ENCODE measurements at places on chromosomes 16 and 17.

- DNase-seq, result no peak
Measured at GRCh38 chr16:50390371-50390771, 21.6 kb upstream of the BRD7 start.

- DNase-seq, result no peak
Measured at GRCh38 chr17:31002047-31002446, 31.2 kb downstream of the RNF135 start.

GRCh38 chr17:44293509-44294226, 14.7 kb upstream of the RUNDC3A start:
- no peak for DNase-seq

DNA sequence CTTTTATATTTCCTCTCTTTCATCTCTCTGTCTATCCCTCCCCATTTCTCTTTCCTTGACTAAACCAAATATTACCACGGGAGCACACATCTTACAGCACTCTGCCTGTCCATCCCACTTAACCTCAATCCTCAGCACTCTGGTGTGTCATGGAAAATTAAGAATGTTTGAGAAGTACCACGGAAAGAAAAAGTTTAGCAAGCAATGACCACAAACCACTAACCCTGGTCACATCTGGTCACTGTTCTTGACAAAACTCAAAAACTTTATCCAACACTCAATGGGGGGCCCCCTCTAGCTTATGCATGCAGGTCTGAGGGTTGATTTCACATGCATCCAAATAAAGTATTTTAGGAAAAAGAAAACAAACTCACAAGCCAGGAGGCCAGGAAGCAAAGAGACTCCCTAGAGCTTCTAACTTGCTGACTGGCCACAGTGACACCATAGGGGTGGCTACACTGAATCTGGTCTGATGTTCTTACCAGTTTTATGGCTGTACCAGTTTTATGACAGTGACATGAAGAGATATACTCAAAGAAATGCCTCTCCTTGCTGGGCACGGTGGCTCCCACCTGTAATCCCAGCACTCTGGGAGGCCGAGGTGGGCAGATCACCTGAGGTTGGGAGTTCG, 229.2 kb downstream of the STX8 start:
- peak; percentile 45 for DNase-seq

DNA sequence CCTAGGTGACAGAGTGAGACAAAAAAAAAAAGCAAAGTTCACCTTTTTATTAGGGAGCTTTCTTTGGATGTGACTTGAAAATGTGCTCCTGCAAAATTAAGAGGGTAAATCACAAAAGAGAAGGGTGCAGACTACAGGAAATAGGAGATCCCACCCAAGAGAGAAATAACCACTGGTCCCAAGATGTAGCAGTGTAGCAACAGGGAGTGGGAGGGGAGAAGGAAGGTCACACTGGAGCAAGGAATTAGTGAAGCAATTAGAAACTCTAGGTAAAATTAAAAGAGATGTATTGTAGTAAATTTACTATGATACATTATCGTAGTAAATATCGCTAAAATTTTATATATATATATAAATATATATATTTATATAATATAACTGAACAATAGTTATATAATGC, 12.3 kb upstream of the SPN start:
- DNase-seq, result no peak

DNA sequence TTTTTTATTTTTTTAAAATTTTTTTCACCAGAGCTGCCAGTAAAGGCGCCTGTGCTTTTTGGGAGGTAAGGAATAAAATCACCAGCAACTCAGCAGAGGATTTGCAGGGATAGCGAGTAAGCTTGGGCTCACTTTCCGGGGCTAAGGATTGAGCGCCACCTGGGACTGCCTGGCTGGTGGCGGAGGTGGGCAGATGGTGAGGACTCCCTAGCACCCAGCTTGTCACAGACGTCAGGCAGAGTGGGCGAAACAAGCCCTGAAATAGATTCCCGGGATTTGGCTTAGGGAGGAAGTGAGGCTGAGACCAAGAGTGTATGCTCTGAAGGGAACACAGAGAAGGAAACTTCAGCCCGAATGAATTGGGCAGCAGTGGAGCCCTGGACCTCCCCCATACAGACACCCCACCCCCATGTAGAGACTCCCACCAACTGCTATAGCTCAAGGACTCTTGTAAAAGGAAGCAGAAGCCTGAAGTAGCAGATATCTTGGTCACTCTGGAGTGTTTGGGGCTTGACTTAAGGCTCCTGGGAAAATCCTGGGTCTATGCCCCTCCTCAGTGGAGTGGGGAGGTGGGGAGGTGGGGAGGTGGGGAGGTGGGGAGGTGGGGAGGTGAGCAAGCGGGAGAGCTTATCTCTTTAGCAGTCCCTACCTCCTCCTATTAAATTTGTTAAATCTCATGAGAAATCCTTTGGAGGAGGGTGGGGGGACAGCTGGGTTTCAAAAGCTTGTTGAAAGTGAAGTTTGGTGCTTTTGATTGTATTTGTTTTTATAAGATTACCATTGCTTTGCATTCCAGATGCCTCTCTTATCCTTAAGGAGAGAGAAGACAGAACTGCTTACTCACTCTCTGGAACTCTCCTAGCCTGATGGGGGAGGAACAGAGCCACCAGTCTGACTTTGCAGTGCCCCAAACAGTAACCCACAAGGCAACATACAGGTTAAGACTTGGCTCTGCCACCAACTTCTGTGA, 8.2 kb downstream of the ARL4D start:
- DNase-seq, result peak; percentile 77

DNA sequence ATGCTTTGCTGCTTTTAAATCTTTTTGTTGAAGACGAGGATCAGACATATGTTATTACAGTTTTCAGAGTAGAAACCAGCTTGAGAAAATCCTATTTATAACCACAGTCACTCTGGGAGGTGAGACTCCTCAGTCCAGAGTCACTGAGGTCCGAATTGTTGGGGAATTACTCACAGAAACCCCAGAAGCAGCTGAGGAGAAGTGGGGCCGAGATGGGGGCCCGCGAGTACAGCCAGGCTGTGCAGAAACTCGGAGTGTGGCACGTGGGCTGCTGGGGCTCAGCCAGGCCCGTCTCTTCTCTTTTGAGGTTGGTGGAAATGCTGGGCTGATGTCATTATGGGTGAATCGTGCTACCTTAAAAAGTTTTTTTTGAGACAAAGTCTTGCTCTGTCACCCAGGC, 14.4 kb upstream of the GNG13 start:
- peak; percentile 76 for DNase-seq

GRCh38 chr16:49010396-49010795, 271.2 kb downstream of the CBLN1 start:
- DNase-seq, result no peak

DNA sequence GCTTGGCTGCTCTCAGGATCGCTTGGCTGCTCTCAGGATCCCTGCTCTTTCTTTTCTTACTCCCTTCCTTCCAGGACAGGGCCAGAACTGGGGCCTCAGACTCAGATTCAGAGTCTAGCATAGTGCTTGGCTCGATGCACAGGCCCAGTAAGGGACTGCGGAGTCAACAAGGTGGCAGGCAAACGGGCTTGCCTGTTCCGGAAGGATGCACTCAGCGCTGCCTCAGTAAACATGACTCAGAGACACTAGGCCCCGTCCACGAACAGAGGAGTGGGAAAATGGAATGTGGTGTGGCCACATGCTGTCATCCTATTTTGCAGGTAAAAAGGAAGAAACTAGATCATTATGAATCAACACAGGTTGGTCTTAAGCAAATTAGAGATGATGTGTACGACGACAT, 9.8 kb downstream of the SPHK1 start:
- DNase-seq, result no peak

DNA sequence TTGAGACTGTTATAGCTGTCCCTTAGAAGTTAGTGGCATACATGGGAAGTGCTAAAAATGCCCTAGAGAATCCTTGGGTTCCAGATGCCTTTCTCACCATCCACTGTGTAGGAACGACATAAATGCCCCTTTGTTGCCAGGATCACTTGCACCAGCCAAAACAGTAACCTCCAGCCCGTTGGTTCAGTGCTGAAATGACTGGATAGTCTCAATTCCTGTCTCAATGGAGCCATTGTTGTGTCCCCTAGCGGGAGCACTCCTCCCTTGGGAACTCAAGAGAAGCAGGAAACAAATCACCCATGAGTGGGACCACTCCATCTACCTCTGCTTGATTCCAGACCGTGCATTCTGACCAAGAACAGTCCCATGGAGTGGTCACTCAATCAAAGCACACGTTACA, 23.1 kb downstream of the MPHOSPH6 start:
- no peak for DNase-seq

DNA sequence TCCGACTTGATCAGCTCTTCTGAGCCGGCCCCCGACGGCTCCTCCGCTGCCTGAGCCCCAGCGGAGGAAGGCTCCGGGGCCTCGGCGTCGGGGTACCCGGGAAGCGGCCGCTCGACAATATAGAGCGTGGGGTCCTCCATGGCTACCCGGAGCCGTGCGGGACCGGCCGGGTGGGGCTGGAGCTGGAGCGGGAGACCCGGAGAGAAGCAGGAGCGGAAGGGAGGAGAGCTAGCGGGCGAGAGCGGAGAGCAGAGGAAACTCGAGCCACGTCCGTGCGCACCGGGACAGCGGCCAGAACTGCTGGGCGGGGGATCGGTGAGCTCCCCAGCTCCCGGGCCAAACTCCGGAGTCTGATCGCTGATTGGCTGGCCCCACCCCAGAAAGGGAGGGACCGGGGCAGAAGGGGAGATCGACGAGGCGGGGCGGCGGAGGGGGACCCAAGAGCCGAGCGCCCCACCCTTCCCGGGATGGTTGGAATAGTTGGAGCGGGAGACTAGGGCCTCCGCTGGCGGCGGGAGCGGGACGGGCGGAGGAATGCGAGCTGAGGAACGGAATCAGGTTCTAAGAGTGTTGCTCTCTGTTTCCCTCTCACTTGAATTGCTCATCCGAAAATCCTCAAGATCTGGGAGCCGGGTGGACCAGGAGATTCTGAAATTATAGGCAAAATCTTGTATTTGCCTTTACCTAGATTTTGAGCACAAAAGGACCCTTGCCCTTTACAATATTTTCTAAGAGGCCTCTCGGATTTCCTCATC, at the start of gene CAVIN1:
Gene CAVIN1 (minus strand): TSS at position 299 of the 755 bp plus-strand sequence. CDS start 159 bp downstream, at position 140.
- peak; percentile 99 for DNase-seq

DNA sequence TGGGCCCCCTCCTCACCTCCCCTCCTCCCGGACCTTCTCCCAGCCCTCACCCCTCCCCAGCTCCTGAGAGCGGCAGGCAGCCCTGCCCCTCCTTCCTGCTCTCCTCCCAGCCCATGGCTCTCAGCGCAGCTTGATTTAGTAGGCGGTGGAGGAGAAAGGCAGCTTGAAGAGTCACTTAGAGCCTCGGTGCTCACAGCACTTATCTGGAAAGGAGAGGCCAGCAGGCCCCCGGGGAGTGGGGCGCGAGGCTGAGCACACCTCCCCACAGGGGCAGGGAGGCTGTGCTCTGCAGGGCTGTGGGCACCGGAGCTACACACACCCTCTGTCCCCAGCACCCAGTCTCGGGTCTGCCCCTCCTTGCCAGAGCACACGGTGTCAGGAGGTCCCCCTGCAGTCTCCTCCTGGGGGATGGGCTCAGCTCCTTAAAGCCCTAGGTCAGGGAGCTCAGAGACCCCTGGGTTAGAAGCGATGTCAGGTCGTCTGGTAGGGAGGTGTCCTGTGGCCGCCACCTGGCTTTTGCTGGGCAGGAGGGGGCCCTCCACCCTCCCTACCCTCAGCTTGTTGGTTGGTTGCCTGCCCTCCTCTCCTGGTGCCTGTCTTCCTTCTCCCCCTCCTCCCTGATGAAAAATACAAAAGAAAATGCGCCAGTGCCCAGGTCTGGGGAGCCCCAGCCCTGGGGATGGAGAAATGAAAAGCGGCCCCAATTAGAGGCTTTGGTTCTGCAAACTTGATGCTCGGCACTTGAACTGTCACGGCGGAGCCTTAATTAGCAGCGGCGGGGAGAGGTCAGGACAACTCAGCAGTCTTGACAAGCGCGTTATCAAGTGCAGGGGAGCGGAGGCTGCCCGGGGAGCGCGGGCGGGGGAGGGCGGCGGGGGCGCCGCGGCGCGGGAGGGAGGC, 151.1 kb upstream of the GSE1 start:
- DNase-seq, result peak; percentile 76

GRCh38 chr17:9684955-9685621, 39.8 kb downstream of the USP43 start:
- DNase-seq, result peak; percentile 5

- no peak for DNase-seq
Measured at GRCh38 chr17:63304704-63305261, 141.3 kb downstream of the CYB561 start.

DNA sequence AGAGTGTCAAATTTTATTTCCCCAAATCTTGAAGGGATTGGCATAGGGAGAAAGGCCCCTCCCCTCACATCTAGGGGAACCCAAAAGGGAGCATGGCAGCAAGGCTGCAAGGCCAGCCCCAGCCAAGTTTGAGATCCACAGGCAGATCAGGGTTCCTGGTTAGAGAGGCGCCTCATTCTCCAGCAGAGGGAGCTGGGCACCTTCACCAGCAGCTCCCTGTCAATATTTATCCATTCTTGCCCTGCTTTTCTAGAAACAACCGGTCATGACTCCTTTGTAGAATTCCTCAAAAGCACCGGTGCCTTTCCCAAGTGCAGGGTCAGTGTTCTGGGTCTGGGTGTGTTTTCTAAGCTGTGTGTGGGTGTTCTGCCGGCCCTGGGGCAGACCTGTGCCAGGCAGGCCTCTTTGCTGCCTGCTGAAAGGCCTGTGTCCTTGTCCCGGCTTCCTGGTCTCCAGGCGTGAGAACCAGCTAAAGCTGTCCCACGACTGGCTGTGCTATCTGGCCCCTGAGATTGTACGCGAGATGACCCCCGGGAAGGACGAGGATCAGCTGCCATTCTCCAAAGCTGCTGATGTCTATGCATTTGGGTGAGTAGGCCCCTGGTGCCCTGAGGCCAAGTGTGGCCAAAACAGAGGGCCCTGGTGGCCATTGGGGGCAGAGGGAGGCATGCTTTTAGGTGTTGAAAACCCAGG, 21.2 kb upstream of the LGALS9 start:
- peak; percentile 73 for DNase-seq

DNA sequence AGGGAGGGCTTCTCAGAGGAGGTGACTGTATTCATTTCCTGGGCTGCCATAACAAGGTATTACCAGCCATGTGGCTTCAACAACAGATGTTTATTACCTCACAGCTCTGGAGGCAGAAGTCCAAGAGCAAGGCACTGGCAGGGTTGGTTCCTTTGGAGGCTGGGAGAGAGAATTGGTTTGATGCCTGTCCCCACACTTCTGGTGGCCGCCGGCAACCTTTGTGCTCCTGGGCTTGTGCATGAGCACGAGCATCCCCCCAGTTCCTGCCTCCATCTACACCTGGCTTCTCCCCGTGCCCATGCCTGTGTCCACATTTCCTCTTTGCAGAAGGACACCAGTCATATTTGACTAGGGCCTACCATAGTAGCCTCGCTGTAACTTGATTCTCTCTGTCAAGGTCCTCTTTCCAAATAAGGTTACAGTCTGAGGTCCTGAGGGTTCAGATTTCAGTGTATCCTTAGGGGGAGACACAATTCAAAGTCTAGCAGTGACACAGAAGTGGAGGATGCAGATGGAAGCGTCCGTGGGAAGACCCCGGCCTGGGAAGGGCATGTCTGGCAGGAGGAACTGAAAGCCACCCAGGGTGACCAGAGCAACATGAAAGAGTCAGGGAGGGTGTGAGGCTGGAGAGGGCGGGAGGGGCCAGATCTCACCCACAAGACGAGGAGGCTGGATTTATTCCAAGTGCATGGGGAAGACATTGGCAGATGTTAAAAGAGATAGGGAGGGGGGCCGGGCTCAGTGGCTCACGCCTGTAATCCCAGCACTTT, 188.2 kb upstream of the HSBP1 start:
- DNase-seq, result no peak

Measured in GM23248 (cell line).